ENCODE measurements at places on chromosomes 4 and X. TPM values are rescaled to one million over a fixed set of nuclear protein-coding genes. Genes with fewer than 3 reads are reported as not detected.

Gene FAM149A
- total RNA-seq, result 38.8 TPM

Gene PRR32
- not detected for total RNA-seq

- DNase-seq, result no peak
Measured at GRCh38 chrX:153851981-153852380, 21.6 kb upstream of the PDZD4 start.

DNA sequence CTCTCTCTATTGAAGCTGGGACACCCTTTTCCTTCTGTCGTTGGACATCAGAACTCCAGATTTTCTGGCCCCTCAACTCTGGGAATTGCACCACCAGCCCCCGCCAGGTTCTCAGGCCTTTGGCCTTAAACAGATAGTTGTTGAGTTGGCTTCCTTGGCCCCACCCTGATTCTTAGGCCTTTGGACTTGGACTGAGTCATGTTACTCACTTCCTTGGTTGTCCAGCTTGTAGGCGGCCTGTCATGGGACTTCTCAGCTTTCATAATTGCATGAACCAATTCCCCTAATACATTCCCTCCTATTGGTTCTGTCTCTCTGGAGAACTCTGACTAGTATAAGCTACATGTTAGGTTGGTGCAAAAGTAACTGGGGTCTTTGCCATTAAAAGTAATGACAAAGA, 195.7 kb downstream of the GPAT3 start:
- DNase-seq, result no peak

DNA sequence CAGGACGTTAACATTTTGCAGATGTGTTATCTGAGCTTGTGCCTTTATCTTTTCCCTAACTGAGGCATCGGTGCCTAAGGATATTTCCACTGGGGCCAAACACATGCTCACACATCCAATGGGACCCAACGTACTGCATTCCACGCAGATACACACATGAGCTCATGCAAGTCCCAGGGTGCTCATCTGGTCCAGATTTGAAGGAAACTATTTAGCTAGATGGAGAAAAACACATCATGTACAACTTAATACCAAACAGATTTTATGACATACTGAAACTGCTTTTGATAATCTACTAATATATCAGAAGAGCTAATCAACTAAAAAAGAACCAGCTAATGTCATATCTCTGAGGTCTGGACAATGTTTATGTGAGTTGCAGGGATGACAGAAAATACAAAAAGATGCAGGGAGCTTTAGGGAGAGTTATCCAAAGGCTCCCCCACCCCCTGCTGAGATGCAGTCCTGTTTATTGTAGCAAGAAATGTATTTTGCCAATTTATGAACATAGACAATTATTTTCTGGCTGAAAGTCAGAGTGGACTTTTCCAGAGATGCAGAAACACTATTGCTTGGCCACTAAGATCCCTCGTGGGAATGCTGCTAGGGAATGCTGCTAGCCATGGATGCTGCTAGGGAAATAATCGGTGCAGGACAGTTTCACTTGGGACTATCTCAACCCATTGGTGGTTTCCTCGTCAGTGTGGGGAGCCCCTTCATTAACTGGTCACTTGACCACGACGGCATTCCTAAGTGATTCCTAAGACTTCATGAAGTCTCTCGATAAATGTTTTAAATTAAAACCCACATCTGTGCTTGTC, 172.8 kb downstream of the SMIM20 start:
- DNase-seq, result no peak

DNA sequence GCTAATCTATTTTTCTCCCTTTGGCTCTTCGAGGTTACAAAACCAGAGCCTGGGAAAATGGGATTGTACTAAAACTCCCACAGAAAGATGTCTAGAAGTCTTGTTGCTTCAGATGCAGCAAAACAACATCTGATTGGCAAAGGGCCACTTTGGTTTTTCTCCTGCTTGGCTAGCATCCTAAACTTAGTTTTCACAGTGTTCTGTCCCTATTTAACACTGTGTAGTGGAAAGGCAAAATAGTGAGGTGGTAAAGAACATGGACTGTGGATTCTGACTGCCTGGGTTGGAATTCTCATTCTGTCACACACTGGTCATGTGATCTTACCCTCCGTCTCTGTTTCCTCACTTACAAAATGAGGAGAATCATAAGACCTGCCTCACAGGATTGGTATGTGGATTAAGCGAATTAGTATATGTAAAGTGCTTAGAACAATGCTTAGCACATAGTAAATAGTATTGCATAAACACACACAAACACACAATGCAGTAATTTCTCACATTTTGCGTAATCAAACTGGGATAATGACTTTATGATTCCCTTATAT, 23.5 kb downstream of the TIGD2 start:
- no peak for DNase-seq

DNA sequence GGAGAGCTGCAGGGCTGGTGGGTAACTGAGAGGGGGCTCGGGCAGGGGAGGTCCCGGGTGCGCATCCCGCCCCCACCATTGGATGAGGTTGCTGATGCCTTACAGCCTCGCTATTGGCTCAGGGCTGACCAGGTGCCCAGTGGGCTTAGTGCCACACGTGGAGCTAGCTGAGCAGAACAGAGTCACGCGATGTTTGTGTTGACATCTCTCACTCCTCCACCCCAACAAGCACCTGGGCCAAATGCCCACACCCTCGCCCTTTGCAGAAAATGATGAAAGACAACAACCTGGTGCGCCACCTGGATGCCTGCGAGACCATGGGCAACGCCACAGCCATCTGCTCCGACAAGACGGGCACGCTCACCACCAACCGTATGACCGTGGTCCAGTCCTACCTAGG, 31.8 kb downstream of the ATP2B3 start:
- DNase-seq, result no peak

DNA sequence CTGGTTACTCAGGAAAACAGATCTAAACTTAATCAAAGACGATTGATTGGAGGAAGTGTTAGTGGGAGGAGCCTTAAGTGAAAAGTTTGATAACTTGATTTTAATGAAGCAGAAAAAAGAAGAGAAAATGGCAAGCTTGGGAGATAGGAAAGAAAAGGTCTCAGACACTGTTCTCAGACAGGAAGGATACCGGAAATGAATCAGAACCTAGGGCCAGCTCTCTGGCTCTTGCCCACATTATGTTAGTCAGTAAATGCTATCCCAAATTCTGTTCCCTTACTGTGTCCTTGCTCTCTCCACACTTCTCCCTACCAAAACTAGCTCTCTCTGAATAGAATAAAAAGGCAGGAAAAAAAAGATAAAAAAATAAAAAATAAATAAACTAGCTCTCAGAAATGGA, 48.6 kb upstream of the TMEM164 start:
- no peak for DNase-seq

DNA sequence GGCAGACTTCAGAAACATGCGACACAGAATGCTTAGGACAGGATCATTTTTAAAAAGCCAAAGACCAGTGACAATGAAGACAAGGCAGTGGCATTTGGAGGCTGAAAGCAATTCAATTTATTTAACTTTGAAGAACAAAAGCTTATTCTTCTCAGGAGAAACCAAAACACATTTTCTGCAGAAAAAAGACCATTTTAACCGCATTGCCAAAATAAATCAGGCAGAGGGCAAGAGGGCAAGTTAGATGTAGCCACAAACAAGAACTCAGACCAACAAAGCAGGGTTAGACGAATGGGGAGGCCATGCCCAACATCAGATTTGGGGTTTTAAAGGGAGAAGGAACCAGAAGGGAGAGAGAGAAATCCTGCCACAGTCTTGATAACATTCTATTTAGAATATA, 58.9 kb downstream of the RELL1 start:
- no peak for DNase-seq

GRCh38 chr4:153472122-153473037, 6.2 kb downstream of the TMEM131L start:
- no peak for DNase-seq

GRCh38 chr4:141158219-141158618, 24.9 kb upstream of the RNF150 start:
- no peak for DNase-seq

DNA sequence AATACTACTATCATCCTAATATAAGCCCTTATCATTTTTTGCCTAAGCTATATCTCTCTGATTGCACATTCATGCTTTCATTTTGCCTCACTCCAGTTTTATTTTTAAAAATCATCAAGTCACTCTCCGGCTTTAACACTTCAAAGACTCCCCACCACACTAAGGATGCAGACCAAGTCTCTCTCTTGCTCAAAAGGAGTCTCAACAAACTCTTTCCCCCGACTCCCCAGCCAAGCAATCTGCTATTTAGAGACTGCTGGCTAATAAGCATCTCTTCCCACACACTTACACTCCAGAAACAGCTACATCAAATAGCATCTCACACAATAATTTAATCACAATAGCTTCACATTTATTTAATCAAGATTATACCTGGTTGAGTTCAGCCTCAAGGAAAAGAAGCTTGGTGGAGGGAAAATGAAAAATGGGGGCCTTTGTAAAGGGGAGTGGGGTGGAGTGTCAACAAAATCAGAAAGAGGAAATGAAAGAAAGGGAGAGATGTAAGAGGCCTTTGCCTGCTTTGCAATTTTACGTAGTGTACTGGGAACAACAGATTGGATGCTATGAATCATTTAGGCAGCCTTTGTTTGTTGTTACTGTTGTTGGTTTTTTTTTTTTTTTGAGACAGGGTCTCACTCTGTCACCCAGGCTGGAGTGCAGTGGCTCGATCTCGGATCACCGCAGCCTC, 104.1 kb upstream of the MCF2 start:
- DNase-seq, result no peak

GRCh38 chr4:176498617-176499256, 179.0 kb downstream of the SPCS3 start:
- DNase-seq, result no peak

GRCh38 chr4:14862891-14863290, 139.4 kb upstream of the CPEB2 start:
- no peak for DNase-seq

- no peak for DNase-seq
Measured at GRCh38 chr4:8441499-8442091, 1.0 kb downstream of the TRMT44 start.

DNA sequence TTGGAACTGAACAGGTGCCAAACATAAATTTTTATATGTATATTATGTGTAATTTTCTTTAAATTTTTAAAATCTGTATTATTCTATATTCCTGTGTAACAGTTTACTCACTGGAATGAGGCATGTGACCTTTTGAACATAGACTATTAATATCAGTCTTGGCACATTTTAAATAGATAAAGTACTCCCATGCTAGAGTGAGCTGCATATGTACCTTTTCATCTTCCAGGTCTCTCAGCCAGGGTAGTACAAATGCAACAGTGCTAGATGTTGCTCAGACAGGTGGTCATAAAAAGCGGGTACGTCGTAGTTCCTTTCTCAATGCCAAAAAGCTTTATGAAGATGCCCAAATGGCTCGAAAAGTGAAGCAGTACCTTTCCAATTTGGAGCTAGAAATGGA, 242.0 kb downstream of the RAPGEF2 start:
- DNase-seq, result no peak

DNA sequence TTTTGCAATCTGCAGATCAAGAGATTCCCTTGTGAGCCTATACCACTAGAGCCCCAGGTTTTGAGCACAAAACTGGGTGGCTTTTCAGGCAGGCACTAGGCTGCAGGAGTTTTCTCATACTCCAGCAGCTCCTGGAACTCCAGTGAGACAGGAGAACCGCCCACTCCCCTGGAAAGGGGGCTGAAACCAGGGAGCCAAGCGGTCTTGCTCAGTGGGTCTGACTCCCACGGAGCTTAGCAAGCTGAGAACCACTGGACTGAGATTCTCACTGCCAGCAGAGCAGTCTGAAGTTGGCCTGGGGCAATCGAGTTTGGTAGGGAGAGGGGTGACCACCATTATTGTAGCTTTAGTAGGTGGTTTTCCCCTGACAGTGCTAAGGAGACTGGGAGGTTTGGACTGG, 313.8 kb upstream of the TEX13C start:
- DNase-seq, result no peak
